ENCODE measurements at places on chromosomes 11 and 22.

GRCh38 chr22:46734830-46735453 lies 3.1 kb downstream of the CERK start:
- no peak for DNase-seq

GRCh38 chr11:67432655-67433349 lies 4.5 kb downstream of the RPS6KB2 start:
- no peak for DNase-seq

DNA sequence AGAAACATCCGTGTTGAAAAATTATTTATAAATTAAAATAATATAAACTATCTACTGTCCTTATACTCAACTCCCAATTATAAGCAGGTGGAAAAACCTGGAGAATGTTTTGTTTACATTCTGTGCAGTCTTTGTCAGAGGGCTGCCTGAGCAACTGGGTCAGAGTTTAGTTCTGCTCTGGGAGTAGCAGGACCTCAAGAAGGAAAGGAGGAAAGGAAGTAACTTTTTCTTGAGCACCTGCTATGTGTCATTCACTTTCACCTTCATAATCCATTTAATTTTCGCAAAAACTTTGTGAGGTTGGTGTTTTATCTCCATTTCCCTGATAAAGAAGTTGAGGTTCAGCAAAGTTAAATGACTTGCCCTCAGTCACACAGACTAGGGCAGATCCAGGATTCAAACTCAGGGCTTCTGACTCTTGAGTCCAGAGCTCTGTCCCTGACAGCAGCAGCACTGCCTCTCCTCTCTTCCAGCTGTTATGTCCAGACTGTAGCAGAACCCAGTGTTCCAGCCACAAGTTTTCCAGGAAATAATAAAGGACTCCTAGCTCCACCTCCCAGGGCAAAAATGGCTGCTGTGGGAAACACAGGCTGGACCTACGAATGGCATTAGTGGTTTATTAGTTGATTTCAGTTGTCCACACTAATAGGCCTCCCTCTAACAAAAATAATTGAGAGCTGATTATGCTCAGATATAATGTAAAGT lies 6.4 kb downstream of the CD3E start:
- DNase-seq: no peak

DNA sequence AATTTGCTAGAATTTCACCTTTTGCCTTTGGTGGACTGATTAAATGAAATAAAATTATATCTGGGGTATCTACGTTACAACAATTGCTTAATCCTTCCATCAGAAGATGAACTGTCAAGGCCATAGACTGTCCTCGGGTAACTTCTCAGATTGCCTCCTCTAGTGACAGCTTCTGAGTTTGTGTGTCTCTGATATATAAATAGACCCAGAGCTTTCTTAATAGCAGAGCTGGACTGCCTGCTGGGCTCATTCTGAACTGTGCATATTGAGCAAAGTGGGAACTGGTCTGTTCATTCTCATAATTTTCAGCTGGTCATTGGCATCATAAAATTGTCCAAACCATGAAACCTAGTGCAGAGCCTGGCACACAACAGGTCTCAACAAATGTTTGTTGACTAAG lies 99.1 kb upstream of the GRAMD1B start:
- DNase-seq: no peak

- no peak for DNase-seq
Observed at GRCh38 chr22:47854251-47854650, 1091.8 kb downstream of the TBC1D22A start.

GRCh38 chr11:45444796-45445195 lies 158.7 kb upstream of the SYT13 start:
- DNase-seq: no peak

- DNase-seq: no peak
Observed at GRCh38 chr11:83574519-83574918, 288.4 kb upstream of the CCDC90B start.

GRCh38 chr22:40030758-40031095 lies 36.0 kb downstream of the FAM83F start:
- DNase-seq: no peak

- peak; percentile 47 for DNase-seq
Observed at GRCh38 chr11:10392095-10393079, 62.7 kb upstream of the AMPD3 start.

- no peak for DNase-seq
Observed at GRCh38 chr11:20564846-20565635, 34.4 kb upstream of the SLC6A5 start.

DNA sequence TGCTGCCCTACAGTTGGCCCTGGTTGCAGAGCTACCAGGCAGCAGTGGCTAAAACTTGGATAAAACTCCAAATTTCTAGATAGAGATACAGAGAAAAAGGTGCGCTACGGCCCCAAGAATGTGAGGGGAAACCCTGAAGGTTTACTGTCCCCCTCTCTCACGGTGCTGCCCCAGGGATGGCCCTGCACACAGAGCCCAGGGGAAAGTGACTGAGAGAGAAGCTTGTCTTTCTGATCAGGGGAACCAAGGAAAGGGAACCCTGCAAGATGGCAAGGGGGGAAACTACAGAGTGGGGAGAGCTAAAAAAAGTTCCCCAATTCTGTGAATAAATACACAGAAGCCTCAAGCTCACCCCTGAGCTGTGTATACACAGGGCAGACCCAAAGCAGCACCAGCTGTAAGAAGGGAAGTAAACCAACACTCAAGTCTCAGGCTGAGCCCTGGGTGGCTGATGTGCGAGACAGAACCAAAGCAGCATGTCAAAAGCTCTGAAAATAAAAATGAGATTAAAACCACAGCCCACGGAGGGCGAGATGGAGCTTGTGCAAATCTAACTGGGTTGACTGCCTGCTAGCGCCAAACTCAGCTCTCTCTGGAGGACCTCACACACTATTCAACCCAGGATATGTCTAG lies 22.1 kb downstream of the GNB1L start:
- no peak for DNase-seq

DNA sequence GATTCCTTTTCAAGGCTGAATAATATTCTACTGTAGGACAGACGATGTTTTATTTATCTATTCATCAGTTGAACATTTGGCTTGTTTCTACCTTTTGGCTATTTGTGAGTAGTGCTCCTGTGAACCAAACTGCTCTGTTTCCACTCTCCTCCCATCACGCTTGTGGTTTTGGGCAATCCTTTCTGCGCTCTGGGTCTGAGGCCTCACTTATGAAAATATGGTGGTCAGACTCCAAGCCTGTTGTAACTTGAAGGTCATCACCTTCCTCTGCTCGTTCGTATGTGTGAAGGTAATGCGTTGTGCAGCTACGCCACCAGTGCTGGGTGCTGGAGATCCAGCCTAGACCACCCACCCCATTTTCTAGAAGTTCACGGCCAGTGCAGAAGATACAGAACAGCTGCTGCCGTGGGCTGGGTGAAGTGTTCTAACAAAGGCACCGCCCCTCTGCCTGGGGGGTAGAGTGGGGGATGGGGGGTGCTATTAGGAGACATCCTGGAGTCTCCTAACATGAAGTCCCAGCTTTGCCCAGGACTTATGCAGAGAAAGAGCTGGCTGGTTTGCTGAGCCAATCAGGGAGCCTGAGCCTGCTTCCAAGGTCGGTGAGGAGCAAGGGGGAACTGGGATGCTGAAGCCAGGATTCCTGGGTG lies 21.0 kb downstream of the PTPN5 start:
- no peak for DNase-seq

GRCh38 chr22:17157714-17158113 lies 1.4 kb downstream of the HDHD5 start:
- DNase-seq: no peak

- no peak for DNase-seq
Observed at GRCh38 chr11:118927554-118928100, 1.9 kb upstream of the BCL9L start.

DNA sequence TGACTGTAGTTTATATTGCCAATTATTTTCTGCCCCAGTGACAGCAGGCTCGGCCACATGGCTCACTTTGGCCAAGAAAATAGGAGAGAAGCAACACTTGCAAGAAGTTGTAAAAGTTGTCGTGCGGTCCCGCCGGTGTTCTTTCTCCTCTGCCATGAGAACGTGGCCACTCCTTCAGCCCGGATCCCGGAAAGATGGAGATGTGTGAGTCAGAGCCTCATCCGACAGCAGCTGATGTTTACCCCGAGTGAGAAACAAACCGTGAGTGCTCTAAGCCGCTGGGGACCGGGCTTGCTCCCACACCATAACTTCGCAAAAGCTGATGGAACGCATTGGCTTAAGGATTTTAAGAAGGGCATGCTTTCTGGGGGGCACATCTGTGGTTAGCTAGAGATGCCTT lies 157.0 kb downstream of the CACNA1I start:
- DNase-seq: peak; percentile 65

DNA sequence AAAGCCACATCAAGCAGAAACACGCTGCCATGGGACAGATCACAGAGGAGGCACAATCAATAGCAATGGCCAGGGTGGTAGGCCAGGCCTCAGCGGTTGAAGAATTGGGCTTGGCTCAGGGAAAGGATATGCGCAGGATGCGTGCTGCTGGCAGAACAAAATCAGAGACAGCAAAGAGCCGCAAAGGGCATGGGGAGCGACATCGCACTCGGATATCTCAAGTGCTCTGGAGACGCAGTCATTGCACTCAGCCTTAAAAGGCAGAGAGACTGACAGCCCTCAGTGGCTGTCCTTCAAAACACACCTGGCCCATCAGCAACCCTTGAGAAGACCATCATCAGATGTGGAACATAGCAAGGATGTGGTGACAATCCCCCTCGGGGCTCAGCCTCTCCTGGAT lies 50.5 kb downstream of the CSNK2A3 start:
- DNase-seq: no peak

DNA sequence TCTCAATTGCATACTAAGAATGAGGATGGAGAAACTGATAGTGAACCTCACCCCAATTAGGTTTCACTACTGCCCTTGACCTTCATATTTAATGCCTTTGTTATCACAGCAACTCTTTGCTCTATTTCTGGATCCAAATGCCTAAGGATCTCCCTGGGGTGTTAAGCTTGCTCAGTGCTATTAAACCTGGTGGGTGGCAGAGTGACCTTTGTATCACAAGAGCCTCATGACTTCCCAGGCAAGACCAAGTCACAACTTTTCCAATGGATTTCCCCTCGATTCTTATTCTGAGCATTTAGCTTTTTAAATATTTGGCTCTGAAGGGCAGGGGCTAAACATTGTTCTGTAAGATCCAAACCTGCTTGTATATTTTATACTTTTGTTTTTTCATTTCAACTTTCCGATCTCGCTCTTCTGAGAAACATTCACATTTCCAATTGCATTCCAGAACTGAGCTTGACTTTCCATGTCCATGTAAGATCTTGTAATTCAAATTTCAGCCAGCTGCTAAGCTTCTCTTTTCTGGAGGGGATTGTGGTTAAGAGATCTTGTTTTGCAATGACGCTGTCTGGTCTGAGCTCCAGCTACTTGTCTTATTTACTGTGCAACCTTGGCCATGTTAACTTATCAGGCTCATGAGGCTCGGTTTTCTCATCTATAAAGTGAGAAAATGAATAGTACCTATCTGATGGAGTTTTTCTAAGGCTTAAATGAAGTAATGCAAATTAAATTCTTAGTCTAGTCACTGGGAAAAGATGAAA lies 6.4 kb upstream of the EHF start:
- DNase-seq: no peak

- no peak for DNase-seq
Observed at GRCh38 chr22:39569066-39569465, 1.5 kb upstream of the CACNA1I start.

DNA sequence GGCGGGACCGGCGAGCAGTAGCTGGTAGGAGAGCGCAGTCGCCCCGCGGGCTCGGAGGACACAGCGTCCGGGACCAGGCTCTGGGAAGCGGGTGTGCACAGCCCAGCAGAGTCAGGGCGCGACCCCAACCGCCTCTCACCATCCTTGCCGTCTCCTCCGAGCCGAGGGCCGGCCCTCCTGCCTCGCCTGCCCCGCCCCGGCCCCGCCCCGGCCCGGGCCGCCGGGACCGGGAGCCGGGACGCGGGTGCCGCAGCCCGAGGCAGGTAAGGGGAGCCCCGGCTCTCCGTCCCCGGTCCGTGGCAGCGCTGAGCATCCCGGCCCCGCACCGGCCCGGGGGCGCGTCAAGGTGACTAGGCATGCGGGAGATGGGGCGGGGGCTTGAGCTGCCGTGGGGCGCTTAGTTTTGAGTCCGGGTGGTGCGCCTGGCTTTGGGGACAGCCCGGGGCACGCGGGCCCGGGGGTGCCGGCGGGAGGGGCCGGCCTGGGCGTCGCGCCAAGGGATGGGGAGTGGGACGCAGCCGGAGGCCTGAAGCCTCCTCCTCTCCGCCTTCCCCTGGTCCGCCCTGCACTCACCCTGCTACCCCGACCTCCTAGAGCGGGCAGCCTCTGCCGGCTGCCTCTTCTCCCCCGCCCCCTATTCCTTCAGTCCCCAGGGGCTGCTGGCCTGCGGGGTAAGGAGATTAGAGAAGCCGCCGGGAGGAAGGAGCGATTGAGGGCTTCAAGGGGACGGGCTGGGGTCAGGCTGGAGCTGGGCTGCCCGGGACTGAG lies at the start of gene ABCG4:
TSS of gene ABCG4 (plus strand) at position 35 of the 768 bp plus-strand sequence. CDS start 914 bp downstream, outside the sequence.
- peak; percentile 54 for DNase-seq

- peak; percentile 3 for DNase-seq
Observed at GRCh38 chr22:38964989-38965388, 7.6 kb downstream of the APOBEC3A start.

- DNase-seq: peak; percentile 28
Observed at GRCh38 chr11:123304828-123305466, 109.9 kb upstream of the CLMP start.

DNA sequence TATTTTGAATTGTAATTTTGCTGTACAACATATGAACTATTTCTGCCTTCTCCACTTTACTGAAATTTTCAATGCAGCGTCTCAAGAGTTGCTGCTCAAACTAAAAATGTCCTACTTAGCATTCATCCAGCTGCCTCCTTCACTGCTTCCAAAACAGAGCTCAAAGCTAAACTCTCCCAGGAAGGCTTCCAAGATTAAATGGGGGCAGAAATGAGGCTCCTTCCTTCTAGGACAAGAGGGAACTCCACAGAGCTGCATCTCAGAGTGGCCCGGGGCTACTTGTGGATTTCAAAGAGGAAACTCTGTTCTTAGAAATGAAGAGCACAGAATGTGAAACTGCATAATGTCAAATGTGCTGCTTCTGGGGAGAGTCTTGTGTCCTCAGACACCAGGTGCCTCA lies 295.9 kb upstream of the NCAM1 start:
- no peak for DNase-seq

- DNase-seq: no peak
Observed at GRCh38 chr11:46554213-46555147, 39.3 kb downstream of the AMBRA1 start.

DNA sequence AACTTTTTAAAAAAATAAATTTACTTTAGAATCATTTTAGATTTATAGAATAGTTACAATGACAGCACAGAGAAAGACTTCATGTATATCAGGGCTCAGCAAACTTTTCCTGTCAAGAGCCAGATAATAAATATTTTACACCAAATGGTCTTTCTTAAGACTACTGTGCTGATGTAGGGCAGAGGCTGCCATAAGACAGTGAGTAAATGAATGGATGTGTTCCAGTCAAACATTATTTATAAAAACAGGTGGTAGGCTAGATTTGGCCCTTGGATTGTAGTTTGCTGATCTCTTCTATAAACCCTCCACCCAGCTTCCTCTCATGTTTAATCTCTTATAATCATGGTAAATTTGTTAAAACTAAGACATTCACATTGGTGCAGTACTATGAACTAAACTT lies 33.0 kb downstream of the CECR2 start:
- no peak for DNase-seq

DNA sequence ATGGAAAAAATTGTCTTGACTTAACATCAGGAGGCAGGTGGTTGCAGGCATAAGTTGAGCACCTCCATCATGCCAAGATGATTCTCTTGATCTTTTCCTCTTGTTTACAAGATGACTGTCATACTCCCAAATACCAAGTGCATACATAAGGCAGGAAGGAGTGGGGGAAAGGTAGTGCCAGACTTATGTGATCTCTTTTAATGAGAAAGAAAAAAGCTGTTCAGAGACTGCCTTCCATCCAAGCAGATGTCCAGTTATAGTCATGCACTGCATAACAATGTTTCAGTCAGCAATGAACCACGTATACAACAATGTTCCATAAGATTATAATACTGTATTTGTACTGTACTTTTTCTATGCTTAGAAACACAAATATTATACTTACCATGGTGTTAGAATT lies 135.7 kb downstream of the EHF start:
- no peak for DNase-seq
